ENCODE measurements at places on chromosomes 5 and 9. TPM values are rescaled to one million over a fixed set of nuclear protein-coding genes. Genes with fewer than 3 reads are reported as not detected.

The AQP3 gene
- 0.20 TPM for total RNA-seq

The CYLC2 gene
- total RNA-seq = not detected

The CEP120 gene
- 16.9 TPM for total RNA-seq

The PRRT1B gene
- not detected for total RNA-seq

The GLDC gene
- 19.4 TPM for total RNA-seq

The IL4 gene
- total RNA-seq = not detected

The CER1 gene
- not detected for total RNA-seq

The F2RL2 gene
- 0.66 TPM for total RNA-seq

The TMEFF1 gene
- total RNA-seq = 8.1 TPM

The PCDHGB3 gene
- 1.3 TPM for total RNA-seq

The CDKN2B-AS1 gene
- total RNA-seq = 0.39 TPM

The CYSTM1 gene
- total RNA-seq = 19.7 TPM

The GRAMD2B gene
- 2.0 TPM for total RNA-seq

The SLC36A3 gene
- total RNA-seq = not detected

The N4BP3 gene
- 16.6 TPM for total RNA-seq

The F2R gene
- total RNA-seq = 125 TPM

The MORN5 gene
- total RNA-seq = not detected

The IL5 gene
- not detected for total RNA-seq

The ALDH7A1 gene
- total RNA-seq = 65.5 TPM

The INSL6 gene
- not detected for total RNA-seq

The PITX1 gene
- total RNA-seq = 0.26 TPM

The NUTM2F gene
- not detected for total RNA-seq

The PCDHGC5 gene
- total RNA-seq = 0.53 TPM

The TMC1 gene
- total RNA-seq = 0.99 TPM

The AFAP1L1 gene
- total RNA-seq = 150 TPM

The KCNIP1 gene
- total RNA-seq = not detected

The DRD1 gene
- not detected for total RNA-seq

The OMD gene
- 0.07 TPM for total RNA-seq

The FAM169A gene
- 0.71 TPM for total RNA-seq

Data from pulmonary artery endothelial cell (primary cell).